ENCODE measurements at places on chromosomes 2 and 18.
A peak's percentile ranks its signal among the peaks of the same experiment; 100 is the strongest.

DNA sequence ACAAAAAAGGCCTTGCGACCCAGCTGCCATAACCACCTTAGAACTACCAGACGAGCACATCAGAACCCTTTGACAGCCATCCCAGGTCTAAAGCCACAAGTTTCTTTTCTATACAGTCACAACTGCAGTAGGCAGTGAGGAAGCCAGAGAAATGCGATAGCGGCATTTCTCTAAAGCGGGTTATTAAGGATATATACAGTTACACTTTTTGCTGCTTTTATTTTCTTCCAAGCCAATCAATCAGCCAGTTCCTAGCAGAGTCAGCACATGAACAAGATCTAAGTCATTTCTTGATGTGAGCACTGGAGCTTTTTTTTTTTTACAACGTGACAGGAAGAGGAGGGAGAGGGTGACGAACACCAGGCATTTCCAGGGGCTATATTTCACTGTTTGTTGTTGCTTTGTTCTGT is 48.8 kb downstream of the FEZ2 start:
- no peak for DNase-seq

DNA sequence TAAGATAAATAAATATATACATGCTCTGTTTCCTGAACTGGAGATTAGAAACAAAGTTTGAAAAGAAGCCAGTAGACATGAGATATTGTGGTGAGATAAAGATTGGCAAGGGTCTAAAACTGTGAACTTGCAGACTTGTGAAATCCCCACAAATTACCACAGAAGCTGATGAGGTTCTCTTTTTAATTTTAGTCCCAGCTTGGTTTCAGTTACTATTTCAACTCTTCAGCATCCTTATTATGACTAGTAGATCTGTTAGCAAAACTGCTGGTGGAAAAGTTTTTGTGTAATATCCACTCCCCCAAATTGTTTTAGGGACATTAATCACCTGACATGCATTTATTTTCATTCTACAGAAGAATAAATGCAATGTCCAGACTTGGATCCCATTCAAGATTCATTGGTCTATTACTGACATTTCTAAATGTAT is 20.8 kb downstream of the RASGRP3 start:
- DNase-seq: peak; percentile 47

DNA sequence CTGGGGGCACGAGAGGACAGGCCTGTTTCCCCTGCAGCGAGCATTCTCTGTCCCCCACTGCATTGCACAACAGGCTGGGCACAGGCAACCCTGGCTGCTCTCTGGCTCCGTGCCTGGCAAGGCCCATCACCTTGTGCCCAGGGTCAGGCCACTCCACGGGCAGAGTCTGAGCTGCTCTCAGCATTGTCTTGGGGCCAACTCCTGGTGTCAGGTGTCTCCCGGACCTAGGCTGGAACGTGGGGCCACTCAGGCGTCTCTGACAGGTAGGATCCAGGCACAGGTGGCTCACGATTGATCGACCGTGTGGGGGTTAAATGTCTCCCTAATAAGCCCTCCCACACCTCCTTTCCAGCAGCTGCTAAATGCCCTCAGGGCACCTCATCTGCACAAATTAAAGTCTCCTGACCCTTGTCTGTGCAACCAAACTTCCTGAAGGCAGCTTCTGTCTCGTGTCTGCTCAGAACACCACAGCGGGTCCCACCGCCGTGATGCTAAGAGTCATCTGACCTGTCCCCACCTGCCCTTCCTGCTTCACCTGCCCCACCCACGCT is 66.6 kb upstream of the GPC1 start:
- DNase-seq: no peak

- peak; percentile 46 for DNase-seq
Observed at GRCh38 chr18:63823516-63824219, 48.5 kb downstream of the SERPINB7 start.

DNA sequence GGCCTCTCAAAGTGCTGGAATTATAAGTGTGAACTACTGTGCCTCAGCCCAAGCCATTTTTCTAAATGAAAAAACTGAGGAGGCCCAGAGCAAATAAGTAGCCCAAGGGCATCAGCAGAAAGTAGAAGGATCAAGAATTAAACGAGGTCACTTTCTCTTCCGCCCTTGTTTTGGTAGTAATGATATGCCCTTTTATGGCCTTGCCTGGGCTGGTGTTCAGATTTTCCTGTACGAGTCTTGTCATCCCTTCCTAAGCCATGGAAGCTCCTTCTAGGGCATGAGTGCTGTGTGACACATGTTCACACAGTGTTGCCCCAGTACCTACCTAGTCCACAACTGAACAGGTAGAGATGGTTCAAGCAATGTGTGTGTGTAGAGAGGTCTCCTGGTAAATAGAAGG is 6.6 kb downstream of the HPCAL1 start:
- DNase-seq: no peak

DNA sequence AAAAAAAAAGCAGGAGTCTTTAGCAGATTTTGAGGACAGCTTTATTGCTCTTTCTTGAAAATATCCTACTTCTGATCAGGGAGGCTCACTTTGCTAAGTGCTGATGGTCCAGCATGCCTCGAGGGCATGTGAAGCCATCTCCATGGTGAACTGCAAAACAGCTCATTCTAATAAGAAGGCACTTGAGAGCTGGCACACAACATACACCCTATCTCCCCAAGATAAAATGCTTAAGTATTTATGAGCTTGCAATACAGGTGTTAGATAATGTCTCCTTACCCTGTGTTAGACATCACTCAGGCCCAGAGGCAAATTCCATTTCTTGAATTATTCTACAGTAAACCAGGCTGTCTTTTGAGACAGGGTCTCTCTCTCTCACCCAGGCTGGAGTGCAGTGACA is 2.7 kb downstream of the ENOSF1 start:
- no peak for DNase-seq

DNA sequence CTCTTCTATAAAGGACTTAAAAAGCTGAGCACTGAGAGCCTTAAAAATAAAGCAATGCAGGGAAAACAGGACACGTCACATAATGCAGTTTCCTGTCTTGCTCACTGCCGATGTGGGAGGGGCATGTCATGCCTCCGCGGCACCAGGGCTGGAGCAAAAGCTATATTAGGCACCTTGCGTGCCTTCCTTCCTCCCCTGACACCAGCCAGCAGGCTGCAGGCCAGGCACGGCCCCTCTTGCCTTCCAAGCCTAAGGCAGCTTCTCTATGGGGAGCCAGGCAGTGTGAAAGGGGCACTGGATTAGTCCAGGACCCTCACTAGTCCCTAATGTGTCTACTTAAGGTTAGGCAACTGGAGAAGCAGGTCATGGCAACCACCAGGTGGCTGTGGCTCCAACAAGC is 26.3 kb downstream of the MRPL35 start:
- DNase-seq: peak; percentile 83

GRCh38 chr2:225599856-225600255 is 200.3 kb downstream of the NYAP2 start:
- no peak for DNase-seq

DNA sequence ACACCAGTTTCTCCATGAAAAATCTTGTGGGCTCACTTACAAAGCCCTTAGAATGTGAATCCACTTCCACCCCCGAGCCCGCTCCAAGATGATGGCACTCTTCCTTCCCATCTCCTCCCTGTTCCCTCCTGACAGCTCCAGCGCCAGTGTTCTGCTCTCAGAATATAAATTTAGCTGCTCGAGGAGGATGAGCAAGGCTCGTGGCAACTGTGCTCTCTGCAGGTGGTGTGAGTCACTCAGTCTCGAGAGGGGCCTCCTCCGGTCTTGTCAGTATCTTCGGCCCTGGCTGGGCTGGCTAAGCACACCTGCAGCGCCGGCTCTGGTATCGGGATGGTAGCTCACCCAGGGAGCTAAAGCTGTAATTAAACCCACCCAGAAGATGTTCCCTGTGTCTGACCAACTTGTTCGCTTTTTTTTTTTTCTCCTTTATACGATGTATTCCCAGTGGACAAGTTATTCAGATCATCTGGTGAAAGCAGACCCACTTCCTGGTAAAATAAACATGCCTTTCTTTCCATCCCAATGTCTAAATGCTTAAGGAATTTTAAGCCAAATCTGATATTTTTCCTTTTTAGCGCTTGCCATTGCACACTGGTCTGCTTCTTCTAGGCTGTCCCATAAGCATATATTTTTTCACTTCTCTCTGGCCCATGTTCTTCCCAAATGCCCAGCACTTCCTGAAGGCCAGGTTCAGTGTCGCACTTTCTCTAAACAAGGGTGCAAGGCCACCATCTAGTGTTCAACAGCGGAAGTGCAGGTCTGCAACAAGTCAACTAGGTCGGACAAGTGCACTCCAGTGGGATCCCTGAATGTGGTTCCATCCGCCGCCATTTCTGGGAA is 31.4 kb upstream of the YPEL5 start:
- DNase-seq: peak; percentile 64

GRCh38 chr2:28583899-28584553 is 88.2 kb downstream of the PLB1 start:
- DNase-seq: peak; percentile 57

DNA sequence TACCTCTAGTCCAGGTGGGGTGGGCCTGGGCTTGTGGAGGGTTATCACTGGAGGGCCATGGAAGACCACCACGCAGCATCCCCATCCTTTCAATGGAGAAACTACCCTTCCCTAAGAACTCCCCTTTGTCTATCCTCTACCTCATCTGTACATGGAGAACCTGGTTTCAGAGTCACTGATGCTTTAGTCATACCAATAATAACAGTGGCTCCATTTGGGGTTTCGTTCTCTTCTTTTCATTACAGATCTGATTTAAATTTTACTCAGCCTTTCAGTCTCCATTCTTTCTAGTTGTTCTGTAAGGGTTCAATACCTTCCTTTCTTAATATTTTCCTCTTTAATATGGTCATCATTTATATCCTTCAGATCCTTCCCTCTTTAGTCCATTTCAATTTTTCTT is 54.6 kb upstream of the ZFP36L2 start:
- DNase-seq: no peak

- peak; percentile 77 for DNase-seq
Observed at GRCh38 chr2:171159372-171160118, 1.1 kb downstream of the TLK1 start.

DNA sequence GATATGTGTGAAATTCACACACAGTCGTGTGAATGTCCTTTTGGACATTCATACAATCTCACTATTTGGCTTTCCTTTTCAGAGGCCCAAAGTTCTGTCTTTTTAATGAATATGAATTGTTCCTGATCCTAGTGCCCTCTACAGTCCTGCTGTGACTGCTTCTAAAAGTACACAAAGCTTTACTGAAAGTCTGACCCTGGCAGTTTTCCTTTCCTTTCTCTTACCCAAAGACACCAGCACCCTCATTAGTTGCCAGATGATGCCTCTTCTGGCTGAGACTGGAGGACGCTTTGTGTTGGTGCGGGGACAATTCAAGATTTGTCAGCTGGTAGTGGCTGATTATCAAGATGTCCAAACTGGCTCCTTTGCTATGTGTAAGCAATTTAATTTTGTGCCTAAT is 81.8 kb upstream of the CDCA7 start:
- DNase-seq: no peak

DNA sequence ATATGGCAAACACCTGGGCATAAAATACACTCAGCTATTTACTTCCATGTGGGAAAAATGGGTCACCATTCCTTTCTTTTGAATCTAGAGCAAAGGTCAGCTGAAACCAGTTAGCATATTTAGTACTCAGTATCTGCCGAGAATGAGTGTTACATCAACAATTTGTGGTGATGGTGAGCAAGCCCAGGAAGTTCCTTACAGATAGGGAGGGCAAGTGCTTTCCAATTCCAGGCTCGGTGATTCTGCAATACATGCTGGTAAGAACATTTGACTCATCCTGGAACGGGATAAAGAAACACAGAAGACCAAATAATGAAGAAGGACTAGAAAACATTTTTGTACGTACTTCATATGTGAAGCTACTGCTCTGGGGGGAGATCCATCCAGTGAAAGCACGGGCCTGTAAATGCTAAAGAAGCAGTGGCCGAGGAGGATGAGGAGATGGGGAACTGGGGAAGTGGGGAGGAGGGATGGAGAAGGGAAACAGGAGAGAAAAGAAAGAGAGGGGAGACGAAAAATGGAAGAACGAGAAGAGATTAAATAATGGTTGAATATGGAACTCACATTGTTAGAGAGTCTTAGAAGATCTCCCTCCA is 251.9 kb downstream of the TTC32 start:
- DNase-seq: no peak

DNA sequence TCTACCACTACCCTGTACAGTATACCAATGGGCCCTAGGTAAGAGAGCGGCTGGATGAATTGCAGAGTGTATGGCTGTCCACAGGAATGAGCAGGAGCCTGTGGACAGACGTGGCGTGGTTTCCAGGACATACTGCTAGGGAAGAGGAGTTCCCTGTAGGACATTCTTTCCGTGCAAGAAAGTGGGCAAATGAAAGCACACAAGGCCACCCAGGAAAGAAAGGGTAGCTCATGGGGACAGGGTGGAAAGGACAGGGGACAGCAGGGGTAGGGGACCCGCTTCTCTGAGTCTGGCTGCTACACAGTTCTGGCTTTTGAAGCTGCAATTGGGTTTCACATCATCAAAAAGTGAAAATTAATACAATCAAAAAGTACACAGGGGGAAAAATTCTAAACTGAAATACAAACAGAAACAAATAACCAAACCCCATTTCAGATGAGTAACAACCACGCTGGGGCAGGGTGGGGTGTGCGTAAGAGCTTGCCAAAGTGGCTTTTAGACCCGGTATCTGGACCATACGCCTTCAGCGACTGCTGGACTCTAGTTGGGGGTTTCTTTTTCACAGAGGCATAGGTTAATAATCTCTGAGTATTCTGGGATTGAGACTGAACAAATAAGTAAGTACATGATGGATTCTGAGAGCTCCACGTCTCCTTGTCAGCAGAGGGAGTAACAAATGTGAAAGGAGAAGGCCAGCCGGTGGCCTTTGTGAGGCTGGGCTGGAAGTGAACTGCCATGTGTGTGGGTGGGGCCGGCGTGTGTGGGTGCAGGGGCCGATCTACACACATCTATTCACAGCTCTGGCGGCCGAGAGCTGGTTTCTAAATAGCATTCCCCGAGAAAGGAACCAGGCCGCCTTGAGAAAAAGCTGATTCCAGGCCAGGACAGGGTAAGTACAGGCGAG is 84.0 kb downstream of the HDAC4 start:
- no peak for DNase-seq

GRCh38 chr2:72665448-72665847 is 160.4 kb downstream of the EXOC6B start:
- no peak for DNase-seq

DNA sequence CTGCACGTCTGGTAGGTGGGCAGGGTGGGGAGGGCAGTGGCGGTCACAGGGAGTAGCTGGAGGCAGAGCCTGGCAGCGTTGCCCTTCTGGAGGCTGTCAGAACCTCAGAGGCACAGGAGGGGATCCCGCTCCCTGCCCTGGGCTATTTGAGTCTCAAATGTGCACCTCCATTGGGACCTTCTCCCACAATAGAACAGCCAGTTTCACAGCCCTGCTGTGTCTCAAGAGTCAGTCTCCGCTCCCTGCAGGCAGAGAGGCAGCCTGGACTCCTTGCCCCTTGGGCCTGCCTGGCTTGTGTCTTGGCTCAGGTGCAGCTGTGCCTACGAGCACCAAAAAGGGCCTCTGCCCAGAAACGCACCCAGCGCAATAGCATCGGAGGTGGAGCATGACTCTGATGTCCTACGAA is 57.4 kb downstream of the FAM168B start:
- DNase-seq: no peak

All from KBM-7 (cell line).